Foreskin melanocyte (primary cell): ENCODE measurements at places on chromosomes 6 and 20.

- DNase-seq, result no peak
Measured at GRCh38 chr6:84762220-84763002, 2.0 kb downstream of the TBX18 start.

DNA sequence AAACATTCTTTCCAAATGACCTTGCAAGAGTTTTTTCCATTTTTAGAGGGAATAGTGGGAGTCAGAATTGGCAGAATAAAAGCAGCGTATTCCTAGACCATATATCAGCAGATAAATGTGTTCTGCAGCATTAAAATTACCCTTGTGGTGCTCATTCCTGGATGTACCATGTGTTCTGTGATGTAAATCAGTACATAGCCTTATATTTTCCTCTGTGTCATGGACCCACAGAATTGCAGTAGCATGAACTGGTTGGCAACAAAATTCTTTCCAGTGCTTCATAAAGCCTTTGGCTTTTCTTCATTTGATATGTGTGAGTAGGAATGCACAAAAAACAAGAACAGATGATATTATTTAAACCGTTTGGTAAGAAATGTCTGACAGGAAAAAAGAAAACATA is 32.5 kb downstream of the ANKEF1 start:
- no peak for DNase-seq

- peak; percentile 11 for DNase-seq
Measured at GRCh38 chr6:41371992-41372831, 36.8 kb downstream of the NCR2 start.

- DNase-seq, result no peak
Measured at GRCh38 chr6:162712694-162713093, 14.9 kb downstream of the PRKN start.

GRCh38 chr20:10644458-10645204 is 29.2 kb downstream of the JAG1 start:
- DNase-seq, result no peak

DNA sequence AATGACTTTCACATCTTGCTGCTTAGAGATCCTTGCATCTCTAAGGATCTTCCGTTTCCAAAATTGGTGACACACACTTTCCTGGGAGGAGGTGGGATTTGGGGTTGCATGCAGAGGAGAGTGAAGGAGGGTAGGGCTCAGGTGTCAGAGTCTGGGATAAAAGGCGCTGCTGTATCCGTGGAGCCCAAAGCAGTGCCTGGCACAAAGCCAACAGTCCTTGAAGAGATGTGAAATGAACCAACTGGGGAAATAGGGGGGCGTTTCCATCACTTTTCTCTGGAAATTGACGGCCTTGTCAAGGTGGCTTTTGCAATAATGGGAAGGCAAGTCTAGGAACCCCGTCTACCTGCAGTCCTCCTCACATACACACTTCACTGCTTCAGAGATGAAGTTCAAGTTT is 59.5 kb upstream of the NELFCD start:
- no peak for DNase-seq
